Gastrocnemius medialis (tissue), 4 donors: ENCODE measurements at places on chromosomes 16 and 17. TPM values are rescaled to one million over a fixed set of nuclear protein-coding genes. Genes with fewer than 3 reads are reported as not detected.

DNA sequence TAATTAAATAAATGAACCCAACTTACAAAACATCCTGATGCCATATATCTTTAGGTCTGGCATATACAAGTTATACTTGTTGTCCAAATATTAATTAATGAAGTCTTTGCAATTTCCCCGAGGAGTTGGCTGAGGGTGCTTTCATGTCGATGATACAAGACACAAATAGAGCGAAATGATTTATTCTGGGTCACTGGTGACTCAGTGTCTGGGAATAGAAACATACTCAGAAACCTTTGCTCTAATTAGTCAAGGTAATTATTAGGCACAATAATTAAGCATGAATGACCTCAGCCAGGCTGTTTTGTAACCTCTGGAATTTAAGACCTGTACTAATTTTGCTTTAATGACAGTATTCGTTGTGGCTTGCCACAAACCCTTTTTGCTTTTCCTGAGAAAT, 37.0 kb upstream of the HAPSTR1 start:
- no peak for DNase-seq
- H3K27ac ChIP-seq = peak overlapping the region; percentile 64
- no peak overlapping the region for H3K4me3 ChIP-seq
- no peaks in the 10 kb centered on the region for H3K27me3 ChIP-seq
- H3K36me3 ChIP-seq = no peaks in the 10 kb centered on the region

DNA sequence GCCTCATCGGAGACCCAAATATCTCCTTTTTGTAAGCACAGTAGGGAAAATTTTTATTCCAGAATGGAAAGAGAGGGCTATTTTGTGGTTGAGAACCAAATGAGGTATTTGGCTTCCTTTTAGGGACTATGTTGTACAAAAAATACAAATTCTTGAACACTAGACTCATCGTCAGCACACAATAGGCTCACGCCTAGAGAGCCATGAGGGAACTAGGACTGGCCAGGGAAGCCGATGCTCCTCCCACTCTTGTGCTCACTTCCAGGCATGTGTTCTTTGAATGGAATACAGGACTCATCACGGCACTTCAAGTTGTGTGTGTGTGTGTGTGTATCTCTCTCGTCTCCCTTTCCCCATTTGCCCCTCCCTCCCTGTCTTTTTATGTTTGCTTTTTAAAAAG, 17.8 kb upstream of the BLMH start:
- no peak overlapping the region for H3K27ac ChIP-seq
- no peak overlapping the region for H3K4me3 ChIP-seq
- DNase-seq = no peak
- H3K36me3 ChIP-seq = no peaks in the 10 kb centered on the region

GRCh38 chr16:88453611-88454522, 787 bp downstream of the ZFPM1 start:
- H3K27ac ChIP-seq = no peak overlapping the region
- no peak for DNase-seq
- peaks cover 5% of the 10 kb centered on the region for H3K4me1 ChIP-seq

DNA sequence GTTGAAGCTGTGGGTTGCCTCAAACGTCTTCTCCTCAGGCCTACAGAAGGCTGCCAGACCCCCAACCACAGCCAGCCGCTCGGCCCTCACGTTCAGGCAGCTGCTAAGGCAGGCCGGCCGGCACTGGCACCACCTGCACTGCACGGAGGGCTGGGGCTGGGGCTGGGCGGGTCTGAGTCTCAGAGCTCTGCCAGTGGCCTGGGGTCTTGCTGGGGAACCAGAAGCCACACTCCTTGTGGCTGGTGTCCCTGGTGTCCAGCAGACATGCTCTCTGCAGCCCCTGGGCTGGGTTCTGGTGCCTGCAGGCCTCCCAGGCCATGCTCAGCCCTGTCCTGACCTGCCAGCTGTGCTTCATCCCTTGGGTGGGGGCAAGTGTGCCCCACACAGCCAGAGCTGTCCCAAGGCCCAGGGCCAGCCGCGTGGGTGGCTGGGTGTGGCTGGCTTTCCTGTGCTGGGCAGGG, 42.0 kb downstream of the BAHCC1 start:
- peak overlapping the region; percentile 78 for H3K27ac ChIP-seq
- H3K36me3 ChIP-seq = no peaks in the 10 kb centered on the region
- no peak for DNase-seq
- H3K4me3 ChIP-seq = no peak overlapping the region
- no peaks in the 10 kb centered on the region for H3K27me3 ChIP-seq
- H3K4me1 ChIP-seq = peaks cover 7% of the 10 kb centered on the region

- no peak for DNase-seq
- H3K36me3 ChIP-seq = no peaks in the 10 kb centered on the region
- H3K4me1 ChIP-seq = no peaks in the 10 kb centered on the region
- peaks cover 2% of the 10 kb centered on the region for H3K27me3 ChIP-seq
- H3K4me3 ChIP-seq = no peak overlapping the region
- no peak overlapping the region for H3K27ac ChIP-seq
These were observed 8.7 kb upstream of the TBX4 start for GRCh38 chr17:61443475-61443882.

- no peak for DNase-seq
- no peaks in the 10 kb centered on the region for H3K27me3 ChIP-seq
- H3K36me3 ChIP-seq = no peaks in the 10 kb centered on the region
- H3K4me1 ChIP-seq = peaks cover 7% of the 10 kb centered on the region
- no peak overlapping the region for H3K4me3 ChIP-seq
- no peak overlapping the region for H3K27ac ChIP-seq
These were observed 8.8 kb downstream of the KIAA0513 start for GRCh38 chr16:85036236-85037049.

GRCh38 chr17:83096401-83097224, 17.2 kb downstream of the METRNL start:
- H3K36me3 ChIP-seq = no peaks in the 10 kb centered on the region
- peaks cover 43% of the 10 kb centered on the region for H3K27me3 ChIP-seq
- H3K27ac ChIP-seq = no peak overlapping the region
- no peak overlapping the region for H3K4me3 ChIP-seq

DNA sequence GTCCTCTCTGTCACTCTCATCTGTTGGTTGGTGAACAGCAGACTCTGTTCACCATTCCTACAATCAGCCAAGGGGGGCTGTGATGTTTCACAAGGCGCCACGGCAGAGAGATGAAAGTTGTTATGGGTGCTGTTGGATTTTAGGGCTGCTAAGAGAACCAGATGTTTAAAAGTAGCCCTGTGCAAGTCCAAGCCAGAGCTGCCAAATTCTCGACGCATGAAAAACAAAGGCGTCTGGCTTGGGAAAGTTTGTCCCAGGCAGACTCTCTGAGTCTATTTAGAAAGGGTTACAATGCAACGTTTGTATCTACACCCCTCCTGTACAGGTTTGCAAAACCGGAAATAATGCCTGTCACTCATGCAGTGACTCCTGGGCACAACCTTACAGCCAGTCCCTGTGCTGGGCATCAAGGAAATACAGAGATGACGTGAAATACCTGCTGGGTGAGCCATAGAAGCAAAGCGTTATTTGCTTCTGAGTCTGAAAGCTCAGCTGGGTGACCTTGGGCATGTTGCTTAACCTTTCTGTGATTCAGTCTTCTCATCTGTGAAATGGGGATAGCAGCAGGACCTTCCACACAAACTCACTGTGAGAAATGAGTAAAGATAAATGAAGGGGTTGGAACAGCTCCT, 74.8 kb downstream of the XYLT1 start:
- DNase-seq = no peak
- no peak overlapping the region for H3K4me3 ChIP-seq
- H3K36me3 ChIP-seq = no peaks in the 10 kb centered on the region

COG8 gene
- 48.1 TPM for total RNA-seq

PAGR1 gene
- 15.5 TPM for total RNA-seq

GPS1 gene
- total RNA-seq = 126 TPM
